ENCODE measurements at places on chromosomes 13 and 19.

DNA sequence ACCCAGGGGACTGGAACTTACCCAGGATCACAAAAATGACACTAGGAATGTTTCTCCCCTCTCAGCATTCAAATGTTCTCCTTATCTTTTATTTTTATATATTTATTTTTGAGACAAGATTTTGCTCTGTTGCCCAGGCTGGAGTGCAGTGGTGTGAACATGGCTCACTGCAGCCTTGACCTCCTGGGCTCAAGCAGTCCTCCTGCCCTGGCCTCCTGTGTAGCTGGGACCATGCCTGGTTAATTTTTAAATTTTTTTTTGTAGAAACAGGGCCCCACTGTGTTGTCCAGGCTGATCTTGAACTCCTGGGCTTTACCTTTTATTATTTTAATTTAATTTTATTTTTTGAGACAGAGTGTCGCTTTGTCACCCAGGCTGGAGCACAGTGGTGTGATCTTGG lies 108.2 kb downstream of the PCCA start:
- DNase-seq: no peak

- no peak for DNase-seq
Measured at GRCh38 chr19:10268071-10268470, 2.8 kb upstream of the ICAM1 start.

GRCh38 chr19:15324791-15325519 lies 7.4 kb downstream of the BRD4 start:
- no peak for DNase-seq

- DNase-seq: no peak
Measured at GRCh38 chr13:80141123-80141849, 199.6 kb downstream of the SPRY2 start.

GRCh38 chr19:38383743-38384142 lies 4.1 kb downstream of the GGN start:
- no peak for DNase-seq

DNA sequence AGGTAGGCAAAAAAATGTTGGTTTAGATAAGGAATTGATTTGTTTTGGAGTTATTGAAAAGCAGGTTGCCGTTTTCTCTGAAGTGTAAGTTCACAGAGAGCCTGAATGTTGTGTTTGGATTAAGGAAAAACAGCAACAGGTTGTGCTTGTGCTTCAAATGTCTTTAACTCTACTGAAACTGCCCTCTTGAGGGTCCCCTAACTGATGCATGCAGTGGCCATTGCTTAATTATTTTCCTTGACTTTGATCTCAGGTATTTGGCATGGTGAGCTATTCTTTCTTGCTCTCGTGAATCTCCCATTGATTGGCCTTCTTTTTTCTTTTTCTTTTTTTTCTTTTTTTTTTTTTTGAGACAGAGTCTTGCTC lies 3.2 kb downstream of the GARRE1 start:
- no peak for DNase-seq
